Stimulated activated CD4-positive, alpha-beta T cell treated with anti-CD3 and anti-CD28 coated beads, Interleukin-1b, Interleukin-23, amount 100 ng/mL, for 48 hours (primary cell): ENCODE measurements at places on chromosomes 1 and 21.

GRCh38 chr1:197911111-197911856, 5.9 kb upstream of the LHX9 start:
- DNase-seq: no peak

DNA sequence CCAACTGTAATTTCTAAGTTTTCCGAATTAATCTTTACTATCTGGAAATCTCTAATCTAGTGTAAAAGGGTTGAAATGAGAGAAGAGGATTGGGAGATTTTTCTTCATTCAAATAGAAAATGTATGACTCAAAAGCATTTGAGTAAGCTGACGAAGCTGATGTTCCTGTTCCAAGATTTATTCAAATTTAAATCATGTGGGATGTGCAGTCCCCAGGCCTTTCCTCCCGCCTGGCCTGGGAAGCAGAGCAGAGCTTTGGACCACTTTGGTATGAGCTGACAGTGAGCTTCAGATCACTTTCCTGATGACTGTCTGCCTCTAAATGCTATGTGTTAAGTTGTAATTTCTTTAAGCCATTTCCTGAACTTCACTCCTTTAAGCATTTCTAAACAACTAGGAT, 192.0 kb downstream of the DHRS3 start:
- DNase-seq: no peak

DNA sequence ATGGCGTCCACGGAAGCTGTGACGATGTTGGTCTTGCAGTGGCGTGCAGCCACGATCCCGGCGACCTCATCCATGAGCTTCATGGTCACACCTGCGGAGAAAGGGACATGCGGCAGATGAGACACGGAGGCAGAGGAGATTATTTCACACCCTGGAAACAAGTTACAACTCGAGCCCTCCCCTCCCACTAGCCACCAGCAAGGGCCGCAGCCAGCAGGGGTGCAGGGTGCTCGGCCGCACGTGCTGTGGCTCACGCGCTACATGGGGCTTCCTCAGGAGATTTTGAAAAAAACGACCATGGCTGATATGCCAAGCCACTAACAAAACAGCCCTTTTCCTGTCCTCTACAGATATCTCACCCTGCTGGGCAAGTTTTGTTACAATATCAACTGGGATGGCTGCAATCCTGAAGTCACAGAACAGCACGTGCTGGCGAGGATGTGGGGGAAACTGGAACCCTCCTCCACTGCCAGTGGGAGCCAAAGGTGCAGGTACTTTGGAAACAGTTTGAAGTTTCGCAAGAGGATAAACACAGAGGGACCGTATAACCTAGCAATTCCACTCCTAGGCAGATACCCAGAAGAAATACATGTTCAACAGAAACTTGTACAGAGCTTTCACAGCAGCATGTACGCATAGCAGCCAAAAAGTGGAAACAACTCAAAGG, 34.1 kb upstream of the GPR153 start:
- no peak for DNase-seq

GRCh38 chr1:224502459-224503160, 68.0 kb upstream of the WDR26 start:
- DNase-seq: no peak

DNA sequence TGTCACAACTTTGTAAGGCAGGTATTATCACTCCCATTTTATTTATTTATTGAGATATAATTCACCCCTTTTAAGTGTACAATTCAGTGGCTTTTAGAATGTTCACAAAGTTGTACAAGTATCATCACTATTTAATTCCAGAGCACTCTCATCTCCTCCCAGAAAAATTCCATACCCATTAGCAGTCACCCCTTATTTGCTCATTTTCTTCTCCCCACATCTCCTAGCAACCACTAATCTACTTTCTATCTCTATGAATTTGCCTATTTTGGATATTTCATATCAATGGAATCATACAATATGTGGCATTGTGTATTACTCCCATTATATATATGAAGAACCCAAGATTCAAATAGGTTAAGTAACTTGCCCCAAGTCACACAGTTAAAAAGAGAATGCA, 7.0 kb downstream of the DSTYK start:
- no peak for DNase-seq

DNA sequence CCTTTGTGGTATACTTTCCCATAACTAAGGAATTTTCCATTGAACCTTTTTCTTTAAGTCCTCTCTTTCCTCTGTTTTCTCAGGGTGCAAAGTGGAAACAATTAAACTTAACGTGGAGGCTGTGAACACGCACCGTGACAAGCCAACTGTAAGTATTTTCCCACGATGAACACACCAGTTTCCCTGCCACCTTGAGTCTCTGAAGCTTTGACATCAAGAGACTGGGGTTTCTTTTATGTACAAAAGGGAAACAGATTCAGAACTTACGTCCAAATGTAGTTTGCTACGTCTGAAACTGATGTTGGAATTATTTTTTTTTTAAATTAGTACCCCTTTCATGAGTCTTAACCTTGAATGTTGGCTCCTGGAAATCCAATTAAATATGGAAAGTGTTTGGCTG, 17.2 kb upstream of the C4BPB start:
- DNase-seq: no peak

- no peak for DNase-seq
Measured at GRCh38 chr1:94050254-94050653, 70.7 kb downstream of the ABCA4 start.

DNA sequence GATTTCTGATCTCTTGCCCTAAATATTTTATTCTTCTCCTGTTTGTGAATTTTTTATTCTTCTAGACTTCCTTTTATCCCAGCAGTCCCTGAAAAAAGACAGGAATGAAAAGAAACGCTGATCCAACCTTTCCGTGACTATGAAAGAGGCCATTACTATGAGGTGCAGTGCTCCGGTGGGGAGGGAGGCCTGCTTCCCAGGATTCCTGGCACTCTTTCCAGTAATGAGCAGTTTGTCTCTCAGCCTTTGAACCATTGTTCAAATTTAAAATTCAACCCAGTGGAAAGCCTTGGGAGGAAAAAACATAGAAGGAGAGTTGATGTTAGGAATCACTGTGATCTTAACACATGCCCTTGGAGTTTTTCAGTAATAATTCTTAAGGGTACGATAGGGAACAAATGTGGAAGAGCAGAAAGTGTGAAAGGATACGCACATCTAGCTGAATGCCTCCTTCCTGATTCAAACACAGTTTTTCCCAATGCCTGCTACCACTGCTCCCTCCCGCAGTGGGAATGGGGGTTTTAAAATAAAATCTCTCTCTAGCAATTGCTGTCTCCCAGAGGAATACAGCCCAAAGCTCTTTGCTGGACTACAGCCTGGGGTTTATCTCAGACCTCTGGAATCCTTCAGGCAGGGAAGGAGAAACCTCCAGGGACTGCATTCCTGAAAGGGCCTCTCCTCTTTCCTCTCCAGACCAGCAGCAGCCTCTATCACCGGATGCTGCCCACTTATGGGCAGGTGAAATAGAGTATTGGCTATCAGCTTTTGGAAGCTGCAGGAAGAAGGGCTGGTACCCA, 6.1 kb downstream of the IER5 start:
- DNase-seq: no peak
